ENCODE measurements at places on chromosomes 1 and 21.

- no peak for DNase-seq
Measured at GRCh38 chr21:41801321-41802197, 34.7 kb upstream of the RIPK4 start.

GRCh38 chr1:6954591-6954990 lies 169.3 kb downstream of the CAMTA1 start:
- no peak for DNase-seq

DNA sequence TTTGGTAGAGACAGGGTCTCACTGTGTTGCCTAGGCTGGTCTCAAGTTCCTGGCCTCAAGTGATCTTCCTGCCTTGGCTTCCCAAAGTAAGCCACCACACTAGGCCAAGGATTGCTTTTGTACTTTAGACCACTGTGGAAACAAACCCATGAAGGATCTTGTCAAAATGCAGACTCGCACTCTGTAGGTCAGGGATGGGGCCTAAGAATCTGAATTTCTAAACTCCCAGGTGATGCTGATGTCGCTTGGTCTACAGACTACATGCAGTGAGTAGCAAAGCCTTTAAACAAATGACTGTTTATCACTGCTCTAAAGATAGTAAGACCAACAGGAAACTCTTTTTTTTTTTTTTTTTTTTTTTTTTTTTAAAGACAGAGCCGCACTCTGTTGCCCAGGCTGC lies 54.1 kb upstream of the MUTYH start:
- DNase-seq = no peak

DNA sequence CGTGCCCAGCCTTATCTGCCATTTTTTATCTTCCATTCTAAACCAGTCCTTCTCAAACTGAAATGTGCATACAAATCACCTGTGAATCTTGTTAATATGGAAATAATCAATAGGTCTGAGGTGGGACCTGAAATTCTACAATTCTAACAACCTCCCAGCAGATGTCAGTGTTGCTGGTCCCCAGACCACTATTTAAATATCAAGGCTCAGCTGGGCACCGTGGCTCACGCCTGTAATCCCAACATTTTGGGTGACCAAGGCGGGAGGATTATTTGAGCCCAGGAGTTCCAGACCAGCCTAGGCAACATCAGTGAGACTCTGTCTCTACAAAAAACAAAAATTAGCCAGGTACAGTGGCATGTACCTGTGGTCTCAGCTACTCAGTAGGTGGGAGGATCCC lies 4.1 kb downstream of the UQCRHL start:
- no peak for DNase-seq

GRCh38 chr1:169610858-169611257 lies 19.1 kb downstream of the SELP start:
- DNase-seq = no peak

- DNase-seq = no peak
Measured at GRCh38 chr1:200029035-200029821, 1.7 kb downstream of the NR5A2 start.

DNA sequence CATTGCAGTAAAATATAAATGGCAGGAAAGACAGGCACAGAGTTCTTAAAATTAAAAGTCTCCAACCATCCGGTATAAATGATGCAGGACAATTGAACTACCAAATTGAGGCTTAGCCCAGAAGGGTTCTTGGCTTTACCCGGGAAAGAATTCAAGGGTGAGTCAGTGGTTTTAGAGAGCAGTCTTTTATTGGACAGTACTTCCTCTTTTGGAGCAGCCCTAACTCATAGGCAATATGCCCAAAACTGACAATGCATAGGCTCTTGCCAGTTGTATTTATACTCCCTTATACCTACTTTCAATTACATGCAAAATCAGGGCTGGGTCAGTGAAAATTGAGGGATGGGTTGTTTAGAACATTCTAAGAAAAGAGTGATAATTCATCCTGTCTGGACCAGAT lies 1628.9 kb upstream of the PRMT6 start:
- DNase-seq = no peak

GRCh38 chr1:112529301-112529700 lies 20.5 kb downstream of the WNT2B start:
- no peak for DNase-seq

DNA sequence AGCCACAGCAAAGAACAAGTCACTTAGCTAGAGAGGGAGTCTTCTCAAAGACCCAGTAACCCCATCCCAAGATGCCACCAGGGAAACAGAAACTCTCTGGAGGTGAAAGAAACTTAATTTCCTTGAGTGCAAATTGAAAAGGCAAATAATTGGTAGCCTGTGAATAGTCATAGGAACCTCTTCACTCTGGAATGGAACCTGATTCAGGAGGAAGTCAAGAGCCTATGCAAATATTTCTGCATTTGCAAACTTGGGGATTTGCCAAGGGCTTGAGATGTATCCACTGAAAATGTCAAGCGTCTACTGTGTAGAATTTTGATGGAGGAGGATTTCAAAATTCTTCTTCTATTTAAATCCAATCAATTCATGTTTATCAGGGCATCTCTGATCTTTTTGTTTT lies 5.7 kb downstream of the HIVEP3 start:
- no peak for DNase-seq

All from vagina (tissue), 2 donors.